ENCODE measurements at places on chromosomes 13 and 19.

DNA sequence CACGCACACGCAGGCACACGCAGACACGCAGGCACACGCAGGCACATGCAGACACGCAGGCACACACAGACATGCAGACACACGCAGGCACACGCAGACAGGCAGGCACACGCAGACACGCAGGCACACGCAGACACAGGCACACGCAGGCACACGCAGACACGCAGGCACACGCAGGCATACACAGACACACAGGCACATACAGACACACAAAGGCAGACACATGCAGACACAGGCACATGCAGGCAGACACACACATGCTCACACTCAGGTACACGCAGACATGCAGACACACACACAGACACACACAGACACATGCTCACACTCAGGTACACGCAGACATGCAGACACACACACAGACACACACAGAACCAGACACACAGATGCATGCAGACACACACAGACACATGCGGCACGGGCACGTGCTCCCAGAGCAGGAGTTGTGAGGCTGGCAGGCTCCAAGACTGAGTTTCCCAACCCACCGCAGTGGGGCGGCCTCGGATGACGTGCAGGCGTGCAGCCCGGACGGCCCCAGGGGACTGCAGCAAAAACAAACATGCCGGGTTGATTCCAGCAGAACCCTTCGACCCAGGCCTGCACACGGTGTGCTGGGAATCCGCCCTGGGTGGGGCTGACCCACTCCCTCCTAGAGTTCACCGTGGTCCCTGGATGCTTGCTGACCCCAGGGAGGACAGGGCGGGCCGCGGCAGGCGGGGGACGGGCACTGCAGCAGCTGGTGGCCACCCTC lies 100.0 kb downstream of the GADD45B start:
- DNase-seq: no peak

GRCh38 chr13:33270895-33271538 lies 14.5 kb downstream of the STARD13 start:
- no peak for DNase-seq

DNA sequence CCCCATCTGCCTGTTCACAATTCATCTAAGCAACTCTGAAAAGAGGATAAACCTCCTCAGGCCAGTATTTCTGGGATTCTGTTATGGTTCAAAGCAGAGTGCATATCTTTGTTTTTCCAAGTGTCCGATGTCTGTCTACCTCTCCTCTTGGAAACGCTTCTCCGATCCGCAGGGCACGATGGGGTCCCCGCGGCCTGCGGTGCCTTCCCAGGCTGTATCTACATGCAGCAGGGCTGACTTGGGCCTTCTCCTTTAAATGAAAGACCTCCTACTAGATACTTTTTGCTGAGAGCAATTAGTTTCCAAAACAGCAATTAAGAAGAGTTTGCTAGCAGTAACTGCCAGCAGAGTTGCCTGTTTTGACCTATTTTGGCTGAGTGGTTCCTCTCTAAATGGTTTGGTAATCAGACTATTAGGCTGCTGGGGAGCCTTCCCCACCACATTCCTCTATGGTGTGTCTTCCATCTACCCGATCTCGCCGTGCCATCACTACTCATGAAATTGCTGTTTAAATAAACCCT lies 23.5 kb downstream of the COL4A2 start:
- no peak for DNase-seq

DNA sequence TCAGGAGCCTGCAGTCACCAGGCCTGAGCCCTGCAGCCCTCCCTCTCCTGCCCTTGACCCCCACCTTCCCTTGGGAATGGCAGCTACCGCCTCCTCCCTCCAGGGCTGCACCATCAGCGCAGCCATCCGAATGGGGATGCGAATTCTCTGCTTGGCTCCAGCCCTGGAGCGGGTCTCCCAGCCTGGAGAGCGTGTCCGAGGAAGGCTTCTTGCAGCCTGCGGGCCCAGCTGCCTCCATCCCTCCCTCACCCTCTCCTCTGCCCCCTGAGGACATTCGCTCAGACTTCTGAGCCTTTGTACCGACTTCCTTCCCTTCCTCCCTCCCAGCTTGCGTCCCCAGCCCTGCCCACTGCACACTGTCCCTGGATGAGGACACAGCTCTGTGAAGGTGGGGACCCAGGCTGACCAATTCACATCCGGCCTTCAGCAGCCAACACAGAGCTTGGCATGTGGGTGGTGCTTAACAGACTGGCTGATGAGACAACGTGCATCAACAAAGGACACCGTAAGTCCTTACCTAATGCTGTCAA lies 6.0 kb upstream of the NKPD1 start:
- no peak for DNase-seq

GRCh38 chr13:48654511-48654910 lies 782 bp downstream of the CYSLTR2 start:
- no peak for DNase-seq
